Activated naive CD8-positive, alpha-beta T cell treated with anti-CD3 and anti-CD28 coated beads, Interleukin-2, amount 10 ng/mL, durations not matched to agents 7 days and 5 days (primary cell): ENCODE measurements at places on chromosomes 4 and X.

GRCh38 chr4:118282692-118283091, 70.1 kb downstream of the PRSS12 start:
- DNase-seq = no peak

DNA sequence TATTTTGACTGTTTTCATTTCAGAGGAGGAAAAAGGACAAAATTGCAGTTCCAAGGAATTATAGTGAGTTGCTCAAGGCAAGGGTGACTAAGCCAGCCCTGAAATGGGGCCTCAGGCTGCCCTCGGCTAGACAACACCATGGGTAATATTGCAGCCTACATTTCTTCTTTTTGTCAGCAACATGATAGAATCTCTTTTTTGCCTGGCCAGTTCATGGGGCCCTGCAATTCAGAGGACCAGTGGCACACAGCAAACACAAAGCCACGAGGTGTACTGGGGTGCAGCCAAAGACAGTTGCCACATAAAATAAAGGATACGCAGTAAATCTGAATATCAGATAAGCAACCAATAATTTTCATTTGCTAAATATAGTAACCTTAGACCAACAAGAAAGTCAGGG, 41.8 kb downstream of the RBM47 start:
- no peak for DNase-seq

DNA sequence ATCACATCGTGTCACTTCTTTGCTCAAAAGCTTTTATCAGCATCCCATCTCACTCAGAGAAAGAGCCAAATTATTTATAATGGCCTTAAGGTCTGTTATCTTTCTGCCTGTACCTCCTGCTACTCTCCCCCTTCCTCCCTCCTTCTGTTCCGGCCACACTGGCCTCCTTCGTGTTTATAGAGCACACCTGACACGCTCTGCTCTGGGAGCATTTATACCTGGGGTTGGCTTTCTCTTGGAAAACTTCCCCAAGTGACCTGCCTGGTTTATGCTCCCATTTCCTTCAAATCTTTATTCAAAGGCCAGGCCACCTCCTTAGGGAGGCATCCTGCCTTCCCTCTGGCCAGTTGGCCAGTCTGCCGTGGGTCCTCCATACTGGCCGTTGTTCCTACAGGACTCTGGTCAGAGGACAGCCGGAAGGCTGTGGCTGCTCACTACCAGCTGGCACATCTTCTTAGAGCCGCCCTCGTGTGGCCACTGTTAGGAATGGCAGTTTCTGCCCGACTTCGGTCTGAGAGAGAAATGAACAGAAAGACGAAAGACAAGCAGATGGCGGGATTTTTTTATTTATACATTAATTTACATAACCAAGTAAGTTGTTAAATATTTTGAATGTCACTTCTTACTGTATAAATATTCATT, 80.2 kb upstream of the CBLL2 start:
- DNase-seq = peak; percentile 52

DNA sequence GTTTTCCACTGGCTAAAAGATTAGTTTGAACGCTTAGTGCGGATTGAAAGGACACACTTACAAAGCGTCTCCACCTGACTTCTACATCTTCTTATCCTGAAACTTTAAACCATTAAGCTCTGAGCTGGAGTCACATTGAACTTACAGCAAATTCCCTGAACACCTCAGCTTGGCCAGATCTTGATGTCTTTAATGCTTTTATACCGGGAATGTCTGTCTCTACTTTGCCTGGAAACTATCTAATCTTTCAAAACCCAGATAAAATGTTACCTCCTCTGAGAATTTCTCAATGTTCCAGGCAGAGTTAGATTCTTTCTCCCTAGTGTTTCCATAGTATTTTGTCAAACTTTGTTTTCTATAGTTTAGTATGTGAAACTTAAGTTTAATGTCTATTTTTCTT, 179.9 kb downstream of the DTHD1 start:
- no peak for DNase-seq

DNA sequence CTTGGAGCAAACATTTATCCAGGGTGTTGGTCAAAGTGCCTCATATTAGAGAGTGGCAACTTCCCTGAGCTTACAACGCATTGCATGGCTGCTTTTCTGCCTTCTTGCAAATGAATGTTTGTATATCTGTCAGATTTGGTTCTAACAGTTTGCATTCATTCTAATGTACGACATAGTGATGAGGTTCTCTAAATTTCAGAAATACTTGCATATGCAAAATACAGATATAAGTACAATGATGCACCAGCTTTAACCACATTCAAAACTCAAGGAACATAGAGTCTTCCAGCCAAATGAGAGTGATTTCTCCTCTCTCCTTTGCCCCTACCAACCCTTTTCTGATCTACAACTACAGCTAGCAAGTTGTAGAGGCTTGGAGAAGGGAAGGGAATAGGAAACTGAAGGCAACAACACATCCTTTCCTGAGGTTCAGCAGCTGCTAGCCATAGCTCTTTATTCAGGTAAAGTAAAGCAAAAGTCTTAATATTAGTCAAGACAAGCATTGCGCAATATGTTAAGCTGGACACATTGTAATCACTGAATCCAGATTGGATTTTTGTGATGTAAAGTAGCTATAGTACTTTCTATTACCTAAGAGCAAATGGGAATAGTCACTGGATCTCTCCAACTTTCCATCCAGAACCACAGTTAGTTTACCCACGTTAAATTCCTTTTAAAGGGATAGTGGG, 6.3 kb downstream of the TKTL2 start:
- no peak for DNase-seq

DNA sequence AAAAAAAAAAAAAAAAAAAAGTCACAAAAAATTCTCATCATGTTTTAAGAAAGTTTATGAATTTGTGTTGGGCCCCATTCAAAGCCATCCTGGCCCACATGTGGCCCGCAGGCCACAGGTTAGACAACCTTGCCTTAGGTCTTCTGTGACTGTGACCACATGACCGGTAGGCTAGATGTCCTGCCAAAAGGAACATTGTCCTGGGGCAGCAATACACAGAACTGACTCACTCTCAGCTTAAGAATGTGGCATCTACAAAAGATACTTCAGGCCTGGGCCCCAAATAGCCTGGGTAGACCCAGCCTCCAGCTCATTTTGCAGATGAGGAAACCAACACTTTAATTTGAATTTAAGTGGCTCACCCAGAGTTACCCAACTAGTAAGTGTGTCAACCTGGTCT, 10.0 kb downstream of the AWAT2 start:
- DNase-seq = no peak

- DNase-seq = no peak
Measured at GRCh38 chr4:48898733-48899431, 7.7 kb downstream of the OCIAD2 start.
